ENCODE measurements at places on chromosomes 12 and 14.

DNA sequence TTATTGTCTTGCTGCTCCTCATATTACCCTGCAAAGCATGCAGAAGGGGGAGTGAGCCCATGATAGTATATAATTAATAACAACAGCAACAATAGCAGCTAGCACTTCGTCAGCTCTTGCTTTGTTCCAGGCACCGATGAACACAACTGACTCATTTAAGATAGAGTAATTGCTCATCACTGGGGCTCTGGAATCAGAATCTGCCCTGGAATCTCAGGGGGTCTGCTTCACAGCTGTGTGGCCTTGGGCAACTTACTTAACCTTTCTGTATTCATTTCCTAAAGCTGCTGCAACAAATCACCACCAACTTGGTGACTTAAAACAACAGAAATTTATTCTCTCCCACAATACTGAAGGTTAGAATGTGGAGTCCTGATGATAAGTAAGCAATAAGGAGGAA is 55.0 kb upstream of the PSMC1 start:
- DNase-seq: no peak

GRCh38 chr14:86521031-86521730 is 991.2 kb downstream of the FLRT2 start:
- DNase-seq: no peak

DNA sequence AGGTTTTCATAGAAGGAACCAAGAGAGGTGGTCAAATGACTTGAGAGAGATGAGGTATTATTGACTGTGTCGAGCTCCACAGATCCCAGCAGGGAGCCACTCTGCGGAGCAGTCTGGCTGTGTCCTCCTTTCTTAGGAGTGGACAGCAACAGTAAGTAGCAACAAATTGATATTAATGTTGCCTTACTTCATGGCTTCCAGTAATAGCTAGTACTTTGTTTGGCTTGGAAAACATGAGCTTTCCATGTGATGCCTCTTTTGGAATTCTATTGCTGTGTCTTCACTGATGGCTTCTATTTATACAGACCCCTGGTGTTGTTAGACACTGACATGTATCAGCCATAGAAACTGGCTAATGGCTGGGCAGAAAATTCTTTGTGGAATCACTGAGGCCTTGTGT is 531.2 kb upstream of the CCDC196 start:
- no peak for DNase-seq

- DNase-seq: no peak
These were observed 305.4 kb downstream of the DPF3 start for GRCh38 chr14:72588521-72588920.

DNA sequence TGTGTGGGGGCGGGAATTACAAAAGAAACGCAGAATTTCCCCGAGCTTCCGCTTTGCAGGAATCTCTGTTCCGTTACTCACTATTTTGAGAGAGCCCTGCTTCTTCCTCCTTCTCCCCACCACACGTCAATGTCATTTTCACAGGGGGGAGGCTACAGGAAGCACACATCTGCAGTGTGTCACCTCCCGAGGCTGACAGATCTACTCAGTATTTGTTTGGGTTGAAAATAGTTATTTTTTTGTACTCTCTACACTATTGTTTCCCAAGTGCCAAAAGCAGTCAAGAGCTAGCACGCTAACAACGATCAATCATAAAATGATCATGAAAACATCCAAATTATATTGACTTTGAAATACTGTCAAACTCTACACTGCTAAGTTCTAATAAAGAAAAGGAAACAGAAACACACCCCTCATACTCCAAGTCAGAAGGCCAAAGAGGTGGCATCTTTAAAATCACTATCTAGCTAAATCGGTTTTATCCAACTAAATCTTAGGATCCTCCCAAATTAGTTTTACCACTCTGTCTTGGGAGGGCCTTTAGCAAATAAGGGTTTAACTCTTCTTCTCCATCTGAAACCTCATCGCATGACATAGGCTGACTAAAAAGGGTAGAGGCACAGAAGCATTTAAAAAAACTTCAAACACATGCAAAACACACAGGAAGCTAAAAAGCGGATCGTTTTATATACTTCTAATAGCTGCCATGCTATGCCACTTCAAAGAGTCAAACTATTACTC is 51.8 kb downstream of the FOXN3 start:
- DNase-seq: no peak

- DNase-seq: no peak
These were observed 308.7 kb downstream of the RPAP3 start for GRCh38 chr12:47396902-47397663.

DNA sequence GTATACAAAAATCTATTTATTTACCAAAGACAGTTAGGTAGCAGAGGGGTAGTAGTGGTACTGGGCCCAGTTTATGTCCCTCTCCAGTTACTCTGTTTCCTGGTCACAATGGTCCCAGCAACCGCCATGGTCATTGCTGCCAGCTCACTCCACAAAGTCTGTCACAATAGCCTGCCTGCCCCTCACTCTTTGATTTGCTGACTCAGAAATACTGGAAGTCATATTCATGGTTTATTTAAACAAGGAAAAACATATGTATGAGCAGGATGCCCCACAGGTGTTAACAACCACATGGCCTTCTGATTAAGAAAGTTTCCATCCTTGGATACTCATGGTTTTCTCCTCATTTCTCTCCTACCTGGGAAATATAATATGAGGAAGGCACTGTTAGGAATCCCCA is 49.2 kb downstream of the TSHR start:
- no peak for DNase-seq

DNA sequence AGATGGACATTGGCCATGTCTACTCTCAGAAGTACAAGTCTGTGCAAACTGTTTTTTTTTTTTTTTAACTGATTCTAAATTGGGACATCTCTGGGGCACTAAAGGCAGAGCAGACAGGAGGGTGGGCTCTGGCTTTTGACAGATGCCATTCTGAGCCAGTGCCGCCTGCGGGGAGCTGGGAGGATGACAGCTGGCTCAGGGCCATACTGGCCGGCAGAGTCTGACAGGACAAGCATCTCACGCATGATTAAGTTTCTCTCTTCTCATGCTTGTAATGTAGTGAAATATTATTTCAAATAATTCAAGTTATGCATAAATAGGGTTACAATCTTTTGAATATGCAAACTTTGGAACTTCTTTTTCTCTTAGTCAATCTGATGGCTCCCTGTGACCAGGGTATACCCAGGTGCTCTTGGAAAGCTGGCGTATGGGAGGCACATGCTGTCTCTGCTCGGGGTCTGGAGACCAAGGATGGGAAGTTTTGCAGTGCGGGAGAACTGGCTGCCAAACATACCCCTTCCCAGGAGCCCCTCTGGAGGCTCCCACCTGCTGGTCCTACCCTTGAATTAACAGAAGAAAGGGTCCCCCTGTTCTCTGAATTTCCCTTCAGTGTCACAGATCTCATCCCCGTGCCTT is 7.6 kb downstream of the CDCA4 start:
- DNase-seq: no peak

DNA sequence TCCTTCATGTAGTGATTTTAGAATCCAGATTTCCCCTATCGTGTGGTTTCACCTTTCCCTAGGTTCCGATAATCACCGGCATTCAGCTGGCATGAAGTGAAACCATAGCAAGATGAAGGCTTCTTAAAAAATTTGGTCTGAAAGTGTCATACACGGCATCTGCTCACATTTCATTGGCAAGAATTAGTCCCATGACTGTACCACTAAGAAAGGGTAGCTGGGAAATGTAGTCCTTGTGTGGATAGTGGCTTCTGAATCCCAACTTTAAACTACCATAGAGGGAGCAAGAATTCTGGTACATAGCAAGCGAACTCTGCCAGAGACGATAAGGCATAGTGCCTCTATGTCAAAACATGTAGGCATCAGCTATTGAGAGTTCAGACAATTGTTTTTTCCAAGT is 360.1 kb upstream of the TBX3 start:
- peak; percentile 64 for DNase-seq

- DNase-seq: no peak
These were observed 45.8 kb downstream of the CRADD start for GRCh38 chr12:93722835-93723567.

GRCh38 chr12:94586589-94587259 is 63.6 kb downstream of the TMCC3 start:
- no peak for DNase-seq
